ENCODE measurements at places on chromosomes 12 and 14.

- DNase-seq = no peak
Observed at GRCh38 chr12:110088936-110089335, 35.2 kb upstream of the IFT81 start.

DNA sequence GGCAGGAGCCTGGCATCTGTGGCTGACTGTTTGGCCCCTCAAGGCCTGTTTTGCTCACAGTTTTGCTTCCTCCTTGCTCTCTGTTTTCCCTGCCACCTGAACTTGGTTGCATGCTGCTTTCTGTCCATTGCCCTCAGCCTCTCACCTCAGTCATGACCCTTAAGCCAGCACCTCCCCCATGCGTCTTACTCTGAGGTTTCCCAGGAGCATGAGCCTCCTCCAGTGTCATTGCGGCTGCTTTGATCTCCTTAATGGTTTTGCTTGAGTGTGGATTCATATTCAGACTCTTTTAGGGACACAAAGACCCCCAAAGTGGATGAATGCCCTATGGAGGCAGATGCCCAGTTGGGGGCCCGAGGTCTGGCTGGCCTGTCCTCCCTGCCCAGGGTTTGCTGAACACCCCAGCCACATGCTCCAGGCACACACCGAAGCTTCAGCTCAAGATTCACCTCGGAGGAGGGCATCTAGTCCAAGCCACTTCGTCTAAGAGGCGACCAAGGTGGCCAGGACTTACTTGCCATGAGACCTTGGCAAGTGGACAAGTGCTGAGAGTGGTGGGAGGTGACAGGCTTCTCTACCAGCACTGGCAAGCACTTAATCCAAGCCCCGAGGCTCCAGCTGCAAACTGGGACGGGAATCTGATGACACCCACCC, 95.4 kb upstream of the DIO3 start:
- DNase-seq = no peak

DNA sequence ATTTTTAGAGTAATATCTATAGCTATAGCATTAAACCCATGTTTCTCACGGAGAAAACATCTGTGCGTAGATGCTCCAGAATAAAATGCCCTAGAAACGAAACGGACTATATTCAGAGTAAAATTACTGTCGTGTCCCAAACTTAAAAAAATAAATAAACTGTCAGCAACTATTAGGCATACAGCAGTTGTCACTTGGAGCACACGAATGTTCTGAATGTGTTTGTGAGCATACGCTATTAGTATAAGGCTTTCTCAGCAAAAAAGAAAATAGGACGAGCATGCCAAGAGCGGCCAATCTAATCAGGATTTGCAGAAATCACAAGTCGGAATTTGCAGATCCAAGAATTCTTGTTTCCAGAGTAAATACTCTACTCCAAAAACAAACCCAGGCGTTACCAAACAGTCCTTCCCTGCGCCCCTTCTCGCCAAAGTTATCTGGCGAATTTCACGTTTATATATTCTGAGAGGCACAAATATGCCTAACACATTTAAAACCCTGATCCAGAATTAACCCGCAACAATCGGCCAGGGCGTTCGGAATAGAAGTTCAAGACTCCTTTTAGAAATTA, 836 bp downstream of the PTPN21 start:
- no peak for DNase-seq

GRCh38 chr14:92489394-92490238, 24.0 kb upstream of the RIN3 start:
- no peak for DNase-seq

DNA sequence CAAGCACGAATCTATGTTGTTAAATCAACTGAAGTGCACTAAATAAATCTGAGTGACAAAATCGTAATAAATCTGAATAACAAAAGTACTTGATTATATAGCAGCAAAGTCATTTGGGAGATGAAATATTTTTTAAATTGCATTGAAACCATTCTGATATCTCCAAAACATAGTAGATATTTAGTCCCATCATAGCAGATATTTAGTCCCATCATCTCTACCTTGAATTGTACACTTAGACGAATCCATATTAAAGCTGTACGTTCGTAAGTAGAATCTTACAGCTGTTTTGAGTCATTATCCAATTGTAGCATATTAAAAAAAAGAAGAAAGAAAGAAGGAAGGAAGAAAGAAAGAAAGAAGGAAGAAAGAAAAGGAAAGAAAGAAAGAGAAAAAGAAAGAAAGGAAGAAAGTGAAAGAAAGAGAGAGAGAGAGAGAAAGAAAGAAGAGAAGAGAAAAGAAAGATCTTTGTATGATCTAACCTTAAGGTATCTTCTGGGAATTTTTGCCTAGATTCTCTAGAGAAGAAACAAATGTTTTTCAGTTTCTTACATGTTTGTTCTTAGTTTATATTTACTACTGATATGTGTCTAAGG, 2.6 kb downstream of the DCN start:
- DNase-seq = no peak

DNA sequence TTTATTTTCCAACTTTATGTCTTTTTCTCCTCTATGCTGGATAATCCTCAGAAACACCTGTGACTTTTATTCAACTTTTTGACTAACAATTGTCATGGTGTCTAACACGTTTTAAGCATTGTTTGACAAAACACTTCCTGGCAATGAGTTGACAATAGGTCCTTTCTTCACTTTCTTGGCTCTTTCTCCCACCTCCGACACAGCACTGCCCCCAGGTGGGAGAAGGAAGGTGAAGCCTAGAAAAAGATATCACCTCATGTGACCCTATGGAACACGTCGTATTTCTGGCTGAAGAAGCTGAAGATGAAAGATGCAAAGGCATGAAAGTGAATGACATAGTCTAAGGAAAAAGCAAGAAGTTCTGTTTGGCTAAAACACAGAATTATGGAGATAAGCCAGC, 430.0 kb downstream of the ETNK1 start:
- DNase-seq = no peak

DNA sequence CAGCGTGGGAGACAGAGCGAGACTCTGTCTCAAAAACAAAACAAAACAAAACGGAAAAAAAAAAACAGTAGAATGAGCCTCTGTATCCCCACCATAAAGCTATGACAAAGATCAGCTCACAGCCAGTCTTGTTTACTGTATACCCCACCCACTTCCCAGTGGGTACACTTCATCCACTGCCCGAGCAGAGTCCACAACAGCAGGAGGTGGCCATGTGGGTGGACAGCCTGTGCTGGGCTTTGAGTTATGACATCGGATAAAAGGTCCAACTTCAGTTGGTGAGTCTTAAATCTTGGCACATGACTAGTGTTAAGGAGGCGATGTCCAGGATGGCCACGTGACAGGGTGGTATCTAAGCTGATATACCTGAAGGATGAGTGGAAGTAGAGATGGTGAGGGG, 34.8 kb upstream of the MAPKAPK5 start:
- DNase-seq = no peak

- peak; percentile 27 for DNase-seq
Observed at GRCh38 chr12:2853626-2854025, 3.2 kb downstream of the TEX52 start.

DNA sequence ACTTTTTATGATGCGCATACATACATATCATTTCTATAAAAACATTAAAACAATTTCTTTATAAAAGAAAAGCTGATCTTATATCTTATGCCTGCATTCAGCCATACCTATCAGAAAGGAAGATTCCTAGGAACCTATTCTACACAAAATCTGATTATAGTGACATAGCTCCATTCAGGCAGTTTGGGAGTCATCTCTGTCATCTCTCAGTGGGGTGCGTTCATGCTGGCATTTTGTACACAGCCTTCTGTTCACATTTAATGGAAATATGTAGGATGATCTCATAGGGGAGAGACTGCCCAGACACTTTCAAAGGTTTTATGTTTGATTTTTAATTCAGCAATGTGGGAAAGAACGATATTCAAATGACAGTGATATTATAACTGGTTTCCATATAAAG, 52.9 kb downstream of the ATL1 start:
- DNase-seq = no peak

Data from stimulated activated CD4-positive, alpha-beta T cell treated with anti-CD3 and anti-CD28 coated beads, Interleukin-1b, Interleukin-23, amount 100 ng/mL, for 1 hour (primary cell).